NCI-H187 treated with DMSO at 0.1 percent for 48 hours (cell line): ENCODE measurements at places on chromosomes 2 and 18.

DNA sequence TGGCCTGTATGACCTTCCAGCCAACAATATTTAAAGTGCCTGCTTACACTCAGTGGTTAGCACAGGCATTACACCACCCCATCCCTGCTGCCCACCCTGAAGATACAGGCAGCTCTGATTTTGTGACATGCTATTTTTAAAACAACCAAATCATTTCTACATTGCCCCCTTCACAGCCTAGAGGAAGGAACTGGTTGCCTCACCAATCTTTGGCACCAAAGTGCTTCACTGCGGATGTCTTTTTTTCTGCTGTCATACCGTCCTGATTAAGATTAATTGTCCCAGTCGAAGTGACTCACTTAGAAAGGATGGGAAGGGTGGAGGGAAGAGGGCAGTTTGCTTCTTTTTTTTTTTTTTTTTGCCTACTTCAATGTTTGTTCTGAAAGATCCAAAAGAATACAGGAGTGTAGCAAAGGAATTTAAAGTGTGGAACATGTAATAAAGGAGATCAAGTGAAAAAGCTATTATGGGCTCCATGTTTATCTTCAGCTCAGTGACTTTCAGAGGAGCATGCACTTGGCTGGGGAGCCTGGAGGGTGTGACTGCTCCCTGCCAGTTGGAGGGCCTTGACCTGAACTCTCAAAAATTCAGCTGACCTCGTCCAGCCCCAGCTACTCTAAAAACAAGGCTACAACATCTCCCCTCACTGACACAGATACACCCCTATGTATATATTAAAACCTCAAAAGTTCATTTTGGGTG lies 501.1 kb upstream of the TNP1 start:
- DNase-seq, result no peak

DNA sequence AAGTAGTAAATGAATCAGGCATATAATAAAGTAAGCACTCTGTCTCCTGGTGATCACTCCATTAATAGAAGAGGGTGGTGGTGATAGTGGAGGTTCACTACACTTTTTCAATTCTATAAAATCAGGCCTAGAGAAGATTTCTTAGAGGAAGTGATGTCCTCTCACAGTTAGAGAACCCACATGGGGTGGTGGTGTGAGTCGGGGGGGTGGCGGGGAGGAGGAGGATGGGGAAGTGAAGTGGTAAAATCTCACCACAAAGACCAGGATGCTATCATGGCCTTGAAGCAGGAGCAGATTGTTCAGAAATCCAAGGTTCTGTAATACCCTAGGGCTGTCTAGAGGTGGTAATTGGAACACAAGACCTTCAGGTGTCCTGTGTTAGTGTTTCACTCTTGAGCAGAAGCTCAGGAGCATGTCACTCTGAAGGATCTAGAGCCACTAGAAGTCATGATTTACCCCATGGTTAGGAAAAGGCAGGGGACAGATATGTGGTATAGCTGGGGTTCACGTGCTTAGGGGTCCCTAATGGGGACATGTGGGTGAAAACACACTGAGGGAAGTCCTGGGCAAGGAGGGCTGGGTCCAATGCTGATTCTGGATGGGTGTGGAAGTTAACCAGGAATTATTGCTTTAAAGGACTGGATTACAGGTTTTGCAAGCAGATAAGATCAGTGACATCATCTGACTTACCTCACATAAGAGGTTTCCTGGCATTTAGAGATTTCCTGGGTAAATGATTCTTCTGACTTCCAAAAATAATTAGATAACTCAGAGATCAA lies 31.0 kb downstream of the RNF125 start:
- no peak for DNase-seq

GRCh38 chr2:38948995-38949394 lies 59.3 kb downstream of the ARHGEF33 start:
- no peak for DNase-seq

GRCh38 chr18:69636529-69637301 lies 236.0 kb downstream of the DOK6 start:
- no peak for DNase-seq

GRCh38 chr2:215740071-215740470 lies 273.3 kb downstream of the MREG start:
- DNase-seq, result no peak

DNA sequence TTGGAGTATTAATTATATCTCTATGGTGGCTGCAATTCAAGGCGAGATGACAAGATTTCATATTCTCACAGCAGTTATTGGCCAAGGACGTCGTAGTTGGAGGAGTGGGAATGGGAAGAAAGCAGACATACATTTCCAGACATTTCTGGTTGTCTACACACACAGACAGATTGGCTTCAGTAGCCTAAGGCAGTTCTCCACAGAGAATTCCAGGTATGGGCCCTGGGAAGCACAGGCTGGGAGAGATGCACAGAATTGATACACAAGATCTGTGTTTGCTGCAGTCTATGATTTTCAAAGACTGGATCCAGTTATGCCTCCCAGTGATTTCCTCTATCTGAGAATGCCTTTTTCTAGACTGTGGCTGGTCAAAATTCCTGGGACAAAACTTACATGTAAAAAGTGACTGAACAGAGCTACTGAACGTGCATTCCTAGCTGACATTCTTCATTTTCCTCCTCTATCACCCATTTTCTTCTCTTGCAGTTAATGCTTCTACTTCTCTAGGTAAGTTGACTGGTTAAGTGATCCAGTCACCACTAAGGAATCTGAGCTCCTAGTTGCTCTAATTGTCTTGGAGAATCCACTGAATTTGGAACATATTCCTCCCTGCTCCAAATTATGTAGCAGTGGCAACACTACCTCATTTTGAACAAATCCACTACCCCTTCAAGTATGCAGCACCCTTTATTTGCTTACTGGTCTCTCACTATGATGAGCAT lies 386.7 kb upstream of the CDH7 start:
- no peak for DNase-seq

GRCh38 chr18:79569720-79570119 lies 109.9 kb upstream of the CTDP1 start:
- DNase-seq, result no peak

- DNase-seq, result no peak
Measured at GRCh38 chr2:188979187-188980114, 5.3 kb downstream of the COL3A1 start.

- DNase-seq, result no peak
Measured at GRCh38 chr18:45621061-45621511, 5.8 kb downstream of the SLC14A2 start.

GRCh38 chr18:74652392-74652988 lies 54.8 kb downstream of the ZNF407 start:
- peak; percentile 7 for DNase-seq

DNA sequence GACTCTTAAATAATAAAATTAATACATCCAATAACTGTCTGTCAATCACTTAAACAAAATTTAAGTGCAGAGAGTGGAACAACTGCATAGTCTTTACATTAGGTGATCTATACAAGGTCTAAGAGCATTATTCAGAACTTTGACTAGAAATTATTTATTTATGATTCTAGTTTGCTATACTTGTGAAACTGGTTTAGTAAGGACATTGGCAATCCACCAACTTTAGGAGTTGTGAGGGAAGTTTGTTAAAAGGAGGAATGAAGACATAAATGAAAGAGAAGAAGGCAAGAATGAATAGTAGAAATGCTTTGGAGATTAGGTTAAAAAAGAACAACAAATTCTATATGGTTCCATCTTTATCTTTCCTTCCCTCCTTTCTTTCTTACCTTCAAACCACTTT lies 217.5 kb downstream of the GPD2 start:
- DNase-seq, result no peak

- DNase-seq, result no peak
Measured at GRCh38 chr18:62788111-62788510, 72.8 kb downstream of the PHLPP1 start.

DNA sequence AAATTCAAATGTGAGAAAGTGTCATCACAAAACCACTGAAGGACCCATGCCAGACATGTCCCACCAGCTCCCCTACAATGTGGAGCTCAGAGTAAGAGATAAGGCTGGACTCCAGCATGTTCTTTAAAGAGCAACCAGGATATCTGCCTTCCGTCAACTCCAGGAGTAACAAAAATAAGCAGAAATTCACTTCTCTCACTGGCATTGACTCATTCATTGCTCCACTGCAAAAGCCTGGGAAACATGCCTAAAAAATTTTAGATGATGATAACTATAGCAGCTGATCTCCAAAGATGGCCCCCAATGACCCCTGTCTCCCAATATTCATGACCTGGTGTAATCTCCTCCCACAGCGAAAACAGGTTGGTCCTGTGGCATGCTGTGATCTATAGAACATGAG lies 314.5 kb downstream of the NCKAP5 start:
- DNase-seq, result no peak

- DNase-seq, result no peak
Measured at GRCh38 chr2:10273215-10274175, 29.2 kb upstream of the HPCAL1 start.

- no peak for DNase-seq
Measured at GRCh38 chr18:47251289-47252120, at the start of gene SKOR2. Gene SKOR2 (minus strand): TSS chr18:47251660. CDS start chr18:47249183, 2,477 bp downstream.

- DNase-seq, result no peak
Measured at GRCh38 chr18:37604032-37604431, 38.4 kb upstream of the CELF4 start.

GRCh38 chr2:19543663-19544383 lies 185.4 kb upstream of the OSR1 start:
- no peak for DNase-seq

DNA sequence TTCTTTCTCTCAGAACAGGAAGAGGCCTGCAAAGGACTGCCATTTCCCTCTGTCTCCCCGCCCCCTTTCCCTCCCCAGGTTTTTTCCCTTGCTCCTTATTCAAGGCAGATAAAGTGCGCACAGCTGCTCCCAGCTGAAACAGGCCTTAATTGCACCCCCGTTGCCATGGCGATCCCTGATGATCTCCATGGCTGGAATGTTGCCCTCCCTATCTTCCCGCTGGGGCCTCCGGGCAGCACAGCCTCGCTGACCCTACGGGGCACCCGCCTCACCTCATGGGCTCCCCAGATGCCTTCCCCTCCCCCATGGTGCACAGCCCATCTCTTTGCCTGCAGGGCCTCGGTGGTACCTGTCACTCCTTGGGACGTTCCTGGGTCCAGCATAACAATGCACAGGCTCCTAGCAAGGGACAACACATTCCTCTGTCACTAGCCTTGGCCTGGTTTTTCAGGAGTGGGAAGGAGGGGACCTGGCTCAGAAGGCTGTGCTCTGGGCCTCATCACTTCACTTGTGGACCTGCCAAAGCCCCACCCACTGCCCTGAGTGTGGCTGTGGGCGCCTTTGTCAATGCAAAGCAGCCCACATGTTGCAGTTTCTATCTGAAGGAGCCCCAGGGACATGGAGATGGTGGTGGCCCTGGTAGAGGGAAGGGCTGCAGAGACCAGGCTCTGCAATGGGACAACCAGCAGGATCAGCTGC lies 115.0 kb downstream of the CELF4 start:
- DNase-seq, result no peak

DNA sequence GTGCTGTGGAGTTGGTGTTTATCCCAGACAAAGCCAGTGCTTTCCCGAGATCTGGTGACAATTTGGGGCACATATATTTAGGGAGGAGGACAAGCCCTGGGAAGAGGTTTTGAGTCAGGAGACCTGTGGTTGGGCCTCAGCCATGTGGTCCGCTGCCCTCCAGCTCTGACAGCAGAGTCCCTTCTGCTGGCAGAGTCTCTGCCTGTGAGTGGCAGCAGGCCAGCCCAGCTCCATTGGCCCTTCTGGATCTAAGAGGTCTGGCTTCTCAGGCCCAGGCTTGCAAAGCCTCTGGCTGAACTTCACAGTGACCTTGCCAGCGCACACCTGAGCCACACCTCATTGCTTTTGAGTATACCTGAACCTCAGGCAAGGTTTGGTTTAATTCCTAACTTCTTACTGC lies 115.3 kb downstream of the BCL2L11 start:
- DNase-seq, result no peak

- DNase-seq, result no peak
Measured at GRCh38 chr2:20326163-20326780, 24.4 kb downstream of the PUM2 start.

DNA sequence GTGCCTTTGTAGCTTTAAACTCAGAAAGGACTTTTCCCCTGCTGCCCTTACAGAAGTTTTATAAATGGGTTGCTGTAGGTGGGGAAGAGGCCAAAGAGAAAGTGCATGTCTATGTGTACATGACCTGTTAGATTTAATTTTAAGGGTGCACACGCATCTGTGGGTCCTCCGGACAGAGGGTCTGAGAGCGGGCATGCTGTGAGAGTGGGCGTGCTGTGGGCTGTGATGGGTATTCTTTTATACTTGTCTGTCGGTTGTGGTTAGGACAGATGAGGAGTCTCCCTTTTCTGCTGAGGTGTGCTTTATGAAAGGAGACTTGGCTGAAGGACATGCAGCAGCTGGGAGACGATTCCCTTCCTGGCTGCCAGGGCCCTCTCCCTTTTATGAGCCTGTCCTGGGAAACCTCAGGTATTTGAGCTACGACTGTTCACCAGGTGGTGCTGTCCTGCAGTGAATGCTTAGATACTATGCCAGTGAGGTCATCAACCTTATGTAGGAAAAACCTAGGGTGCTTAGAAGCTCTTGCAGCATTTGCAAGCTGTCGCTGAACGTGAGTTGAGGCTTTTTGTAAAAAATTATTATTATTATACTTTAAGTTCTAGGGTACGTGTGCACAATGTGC lies 67.5 kb downstream of the TANC1 start:
- DNase-seq, result peak; percentile 22

DNA sequence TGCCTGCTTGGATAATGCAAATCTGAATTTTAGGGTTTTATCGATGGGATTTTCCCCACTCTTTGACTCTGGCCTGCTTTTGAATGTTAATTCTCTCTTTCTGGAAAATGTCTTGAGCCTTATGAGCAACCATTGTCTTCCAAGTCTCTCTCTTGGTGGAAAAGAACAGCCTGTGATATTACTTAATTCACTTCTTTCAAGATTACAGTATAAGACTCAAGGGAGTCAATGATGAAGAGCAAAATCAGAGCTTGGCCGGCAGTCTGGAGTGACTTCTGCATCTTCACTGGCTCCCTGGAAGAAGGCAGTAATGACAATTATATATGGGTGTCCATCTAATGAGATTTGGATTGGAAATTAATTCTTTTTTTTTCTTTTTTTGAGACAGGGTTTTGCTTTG lies 122.9 kb upstream of the ZEB2 start:
- DNase-seq, result no peak

DNA sequence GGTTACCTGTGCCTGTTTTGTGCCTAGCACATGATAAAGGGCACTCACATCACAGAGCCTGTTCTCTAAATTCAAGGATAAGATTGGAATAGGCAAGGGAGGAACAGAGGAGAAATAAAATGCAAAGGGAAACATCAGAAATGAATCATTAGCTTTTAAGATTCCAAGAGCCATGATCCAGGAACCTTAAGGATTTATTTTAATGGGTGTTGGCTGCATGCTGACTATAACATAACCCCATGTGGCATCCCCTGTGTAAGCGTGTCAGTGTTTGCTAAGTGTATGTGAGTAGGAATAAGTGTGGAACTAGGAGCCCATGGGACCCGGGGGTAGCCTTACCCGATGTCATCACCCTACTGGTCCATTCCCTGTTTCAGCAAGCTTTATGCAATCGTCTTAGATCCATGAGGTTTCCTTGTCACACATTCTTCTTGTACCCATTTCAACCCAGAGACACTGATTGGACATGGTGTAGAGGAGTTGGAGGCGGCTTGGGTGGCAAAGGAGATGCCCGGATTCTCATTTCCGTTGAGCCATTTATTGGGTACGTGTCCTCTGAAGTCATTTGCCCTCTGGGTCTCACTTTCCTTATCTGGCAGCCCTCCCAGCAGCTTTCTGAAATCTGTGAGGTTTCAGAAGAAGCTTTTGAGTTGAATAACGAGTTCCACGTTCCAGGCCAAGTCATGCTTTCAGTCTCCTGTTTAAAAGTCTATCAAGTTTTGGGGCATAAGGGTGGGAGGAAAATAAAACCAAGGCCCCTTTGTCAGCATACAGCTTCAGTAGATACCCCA lies 117.0 kb downstream of the MGAT5 start:
- no peak for DNase-seq

- DNase-seq, result no peak
Measured at GRCh38 chr18:70334728-70335329, 46.0 kb downstream of the SOCS6 start.
